ENCODE measurements at places on chromosomes 1 and 21. TPM values are rescaled to one million over a fixed set of nuclear protein-coding genes. Genes with fewer than 3 reads are reported as not detected.
A peak's percentile ranks its signal among the peaks of the same experiment; 100 is the strongest.

GRCh38 chr1:238710697-238711096 lies 675.7 kb upstream of the CHRM3 start:
- DNase-seq = peak; percentile 51

OVAAL gene
- total RNA-seq = 25.8 TPM

DNA sequence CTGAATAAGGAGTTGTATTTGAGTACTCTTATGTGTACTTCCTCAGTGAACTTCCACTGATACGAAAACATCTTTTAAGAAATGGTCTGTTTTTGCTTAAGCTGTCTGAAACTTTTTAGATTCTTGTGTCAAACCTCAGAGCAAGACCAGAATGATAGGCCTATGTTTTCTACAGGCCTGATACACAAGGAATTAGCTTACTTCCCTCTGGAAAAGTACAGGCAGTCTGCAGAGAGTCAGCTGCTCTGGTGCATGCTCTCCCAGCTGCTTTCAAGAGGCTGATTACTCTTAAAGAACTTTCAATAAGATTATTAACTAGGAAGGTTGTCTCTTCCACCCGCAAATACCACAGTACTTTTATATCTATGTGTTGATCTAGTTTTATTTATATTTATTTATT lies 9.5 kb downstream of the SNX27 start:
- peak; percentile 67 for DNase-seq

VASH2 gene
- total RNA-seq = 0.69 TPM

C4BPA gene
- not detected for total RNA-seq

DNA sequence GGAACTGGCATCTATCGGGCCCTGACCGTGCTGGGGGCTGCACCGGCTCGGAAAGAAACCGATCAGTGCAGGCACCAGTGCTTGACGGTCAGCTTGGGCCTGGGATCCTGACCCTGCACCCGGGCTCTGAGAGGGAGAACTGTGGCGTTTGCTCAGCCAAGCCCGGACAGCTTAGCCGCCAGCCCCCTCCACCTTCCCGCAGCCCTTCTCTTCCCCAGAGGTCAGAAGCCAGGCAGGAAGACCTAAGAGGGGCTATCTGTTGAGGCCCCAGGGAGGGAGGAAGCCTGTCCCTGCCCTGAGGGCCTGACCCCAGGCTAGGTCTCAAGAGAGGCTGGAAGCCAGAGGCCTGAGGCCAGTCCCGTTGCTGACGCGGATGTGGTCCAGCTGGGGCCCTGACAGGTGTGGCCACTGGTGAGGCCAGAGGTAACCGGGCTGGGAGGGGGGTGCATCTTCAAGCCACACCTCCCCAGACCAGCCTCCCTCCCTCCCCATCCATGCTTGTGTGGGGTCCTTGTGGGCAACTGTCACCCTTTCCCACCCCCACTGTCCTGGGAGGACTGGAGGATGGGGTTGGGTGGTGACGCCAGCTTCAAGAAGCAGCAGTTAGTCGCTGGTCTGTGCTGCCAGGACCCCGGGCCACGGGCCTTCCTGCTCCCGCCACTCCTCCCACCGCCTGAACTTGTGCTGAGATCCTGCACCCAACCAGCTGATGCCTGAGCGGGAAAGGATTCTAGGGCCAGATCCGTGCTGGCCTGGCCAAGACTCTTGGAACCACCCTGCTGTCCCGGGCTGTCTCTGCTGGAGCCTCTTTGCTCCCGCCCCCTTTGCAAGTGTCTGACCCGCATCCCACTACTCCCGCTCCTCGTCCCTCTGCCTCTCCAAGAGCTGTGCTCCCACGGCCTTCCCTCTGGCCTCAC lies 2.6 kb upstream of the DVL1 start:
- DNase-seq = no peak

DNA sequence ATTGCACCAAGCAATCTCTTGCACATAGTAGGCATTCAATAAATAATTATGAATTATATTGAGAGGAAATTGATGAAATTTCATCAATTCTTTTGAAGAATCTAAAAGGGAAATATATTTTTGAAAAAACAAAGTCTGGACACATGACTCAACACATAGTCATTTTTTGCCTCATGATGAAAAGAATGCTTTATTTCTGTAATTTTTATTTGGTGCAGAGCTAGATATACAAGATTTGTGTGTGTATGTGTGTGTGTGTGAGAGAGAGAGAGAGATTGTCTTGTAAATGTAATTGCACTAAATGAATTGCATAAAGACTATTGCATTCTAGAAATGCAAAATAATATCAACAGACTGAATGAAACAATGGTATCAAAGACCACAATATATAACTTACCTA lies 206.2 kb upstream of the C1orf87 start:
- no peak for DNase-seq

DNA sequence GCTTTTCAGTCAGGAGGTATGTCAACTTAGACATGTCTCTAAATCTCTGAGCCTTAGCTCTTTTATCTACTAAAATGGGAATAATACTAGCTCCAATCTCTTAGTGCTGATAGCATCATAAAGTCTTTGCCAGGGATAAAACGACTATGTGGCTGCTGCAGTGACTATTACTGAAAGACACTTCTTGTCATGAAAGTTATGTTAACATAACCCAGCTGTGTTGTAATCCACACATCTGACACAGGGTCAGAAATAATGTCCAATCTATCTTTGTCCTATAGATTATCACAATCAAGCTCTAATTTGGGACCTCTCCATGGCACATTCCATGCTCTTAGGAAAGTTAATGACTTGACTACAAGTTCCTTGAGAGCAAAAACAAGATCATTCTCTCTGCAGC lies 62.8 kb downstream of the JAK1 start:
- DNase-seq = no peak

NCAM2 gene
- total RNA-seq = 5.2 TPM

- DNase-seq = no peak
These were observed 45.4 kb downstream of the AGPAT3 start for GRCh38 chr21:43910460-43910859.

DNA sequence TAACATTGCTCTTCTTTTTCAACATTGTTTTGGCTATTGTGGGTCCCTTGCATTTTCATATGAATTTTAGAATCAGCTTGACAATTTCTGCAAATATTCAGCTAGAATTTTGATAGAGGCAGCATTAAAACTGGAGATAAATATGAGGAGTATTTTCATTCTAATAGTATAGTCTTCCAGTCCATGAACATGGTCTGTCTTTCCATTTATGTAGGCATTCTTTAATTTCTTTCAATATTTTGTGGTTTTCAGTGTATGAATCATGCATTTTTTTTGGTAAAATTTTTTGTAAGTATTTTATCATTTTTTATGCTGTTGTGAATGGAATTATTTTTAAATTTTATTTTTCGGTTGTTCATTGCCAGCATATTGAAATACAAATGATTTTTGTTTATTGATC lies 97.2 kb downstream of the DNAH14 start:
- no peak for DNase-seq

NOL9 gene
- 25.1 TPM for total RNA-seq

- no peak for DNase-seq
These were observed 789.3 kb downstream of the USP25 start for GRCh38 chr21:16519036-16519435.

GRCh38 chr1:184287001-184287400 lies 99.8 kb upstream of the C1orf21 start:
- DNase-seq = no peak

DNA sequence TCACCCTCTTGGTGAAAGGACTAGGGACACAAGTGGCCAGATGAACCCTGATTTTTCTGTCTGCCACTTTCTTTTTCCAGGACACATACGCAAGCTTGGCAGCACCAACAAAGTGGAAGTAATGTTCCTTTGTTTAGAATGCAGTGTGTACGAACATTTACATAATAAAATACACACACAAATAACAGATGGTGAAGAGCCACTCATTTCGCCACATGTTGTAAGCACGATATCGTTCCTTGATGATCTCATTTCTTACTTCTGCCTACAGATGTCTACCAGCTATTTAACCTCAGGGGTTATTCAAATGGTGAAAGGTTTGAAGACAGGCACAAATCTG lies 670.2 kb upstream of the CXADR start:
- no peak for DNase-seq

GRCh38 chr1:218991089-218991488 lies 182.6 kb upstream of the LYPLAL1 start:
- no peak for DNase-seq

DNA sequence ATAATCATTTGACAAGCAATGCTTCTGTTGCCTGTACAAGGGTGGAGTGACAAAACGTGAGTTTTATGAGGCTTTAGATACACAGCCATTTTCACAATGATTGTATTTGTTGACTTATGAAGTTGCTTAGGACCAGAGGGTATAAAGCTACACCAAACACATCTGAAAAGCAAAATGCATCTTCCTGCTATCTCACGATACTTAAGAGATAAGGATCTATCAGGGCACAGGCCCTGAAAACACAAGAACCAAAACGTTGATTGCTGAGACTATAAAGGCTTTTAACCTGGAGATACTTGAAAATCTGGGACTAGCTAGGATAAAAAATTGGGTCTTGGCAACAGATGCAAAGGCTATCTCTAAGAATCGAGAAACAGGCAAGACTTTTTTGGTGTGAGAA lies 115.7 kb downstream of the SLC5A9 start:
- no peak for DNase-seq

DNA sequence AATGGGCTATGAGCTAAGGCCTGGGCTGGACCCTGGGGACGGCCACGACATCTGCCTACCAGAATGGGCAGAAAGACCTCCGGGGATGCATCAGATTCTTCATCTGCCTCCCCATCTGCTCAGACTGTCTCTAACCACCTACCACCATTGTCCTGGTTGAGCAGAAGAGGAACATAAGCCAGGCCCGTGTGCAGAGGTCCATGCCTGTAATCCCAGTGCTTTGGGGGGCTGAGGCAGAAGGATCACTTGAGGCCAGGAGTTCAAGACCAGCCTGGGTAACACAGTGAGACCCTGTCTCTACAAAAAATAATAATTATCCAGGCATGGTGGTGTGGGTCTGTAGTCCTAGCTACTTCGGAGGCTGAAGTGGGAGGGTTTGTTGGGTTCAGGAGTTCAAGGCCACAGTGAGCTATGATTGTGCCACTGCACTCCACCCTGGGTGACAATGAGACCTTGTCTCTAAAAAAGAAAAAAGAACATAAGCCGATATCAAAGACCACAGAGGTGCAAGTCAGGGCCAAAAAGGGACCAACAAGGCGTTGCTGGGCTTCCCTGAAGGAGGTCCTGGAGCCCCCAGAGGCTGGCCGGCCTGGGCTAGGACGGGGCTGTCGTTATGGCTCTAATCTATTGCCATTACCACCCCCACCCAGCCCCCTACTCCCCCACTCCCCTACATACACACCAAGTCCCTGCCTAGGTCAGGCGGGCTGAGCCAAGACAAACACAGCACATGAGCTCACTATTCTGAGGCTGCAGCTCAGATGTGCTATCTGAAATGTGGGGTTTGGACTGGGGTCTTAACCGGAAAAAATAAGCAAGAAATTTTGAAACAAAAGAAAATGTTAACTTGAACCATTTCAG lies 239.2 kb upstream of the RAB4A start:
- DNase-seq = no peak

MPL gene
- total RNA-seq = not detected

GRCh38 chr1:95005584-95005983 lies 67.2 kb downstream of the ALG14 start:
- no peak for DNase-seq

DNA sequence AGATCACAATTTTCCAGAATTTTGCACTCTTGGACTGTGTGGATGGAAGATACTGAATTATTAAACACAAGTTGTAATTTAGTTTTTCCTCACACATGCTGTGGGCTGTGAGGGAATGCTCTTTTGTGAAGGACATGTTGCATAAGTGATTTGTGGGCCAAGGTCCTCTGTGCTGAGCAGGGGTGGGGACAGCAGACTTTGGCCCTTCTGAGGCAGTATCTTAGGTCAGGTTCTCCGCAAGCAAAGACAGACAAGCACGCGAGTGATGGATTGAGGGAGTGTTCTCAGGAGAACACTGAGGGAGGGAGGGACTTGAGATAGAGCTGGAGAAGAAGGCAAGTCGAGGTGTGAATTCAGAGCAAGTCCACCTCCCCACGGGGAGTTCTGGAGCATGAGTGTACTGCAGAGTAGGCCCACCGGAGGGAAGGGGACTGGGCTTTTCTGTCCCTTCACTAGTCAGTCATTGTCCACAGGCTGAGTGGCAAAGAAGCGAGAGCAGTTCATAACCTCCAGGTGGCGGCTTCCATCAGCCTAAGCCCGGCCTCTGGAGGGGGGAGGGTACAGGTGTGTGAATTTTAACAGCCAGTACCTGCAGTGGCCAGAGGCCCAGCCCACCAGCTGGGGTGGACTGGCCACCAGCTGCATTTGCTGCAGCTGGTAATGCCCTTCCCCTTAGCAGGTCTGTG lies 19.1 kb upstream of the CD101 start:
- no peak for DNase-seq

UBE2U gene
- not detected for total RNA-seq

DNA sequence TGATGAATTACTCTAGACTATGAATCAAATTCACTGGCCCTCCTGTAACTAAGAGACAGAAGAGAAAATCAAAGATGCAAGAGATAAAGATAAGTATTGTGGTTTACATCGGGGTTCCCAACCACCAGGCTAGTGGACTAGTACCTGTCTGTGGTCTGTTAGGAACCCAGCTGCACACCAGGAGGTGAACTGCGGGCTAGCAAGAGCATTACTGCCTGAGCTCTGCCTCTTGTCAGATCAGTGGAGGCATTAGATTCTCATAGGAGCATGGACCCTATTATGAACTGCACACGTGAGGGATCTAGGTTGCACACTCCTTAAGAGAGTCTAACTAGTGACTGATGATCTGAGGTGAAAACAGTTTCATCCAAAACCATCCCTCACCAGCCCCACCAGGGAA lies 58.9 kb upstream of the DUSP10 start:
- DNase-seq = no peak

GRCh38 chr21:15204140-15204969 lies 139.6 kb upstream of the NRIP1 start:
- DNase-seq = no peak

CHIA gene
- not detected for total RNA-seq

DNA sequence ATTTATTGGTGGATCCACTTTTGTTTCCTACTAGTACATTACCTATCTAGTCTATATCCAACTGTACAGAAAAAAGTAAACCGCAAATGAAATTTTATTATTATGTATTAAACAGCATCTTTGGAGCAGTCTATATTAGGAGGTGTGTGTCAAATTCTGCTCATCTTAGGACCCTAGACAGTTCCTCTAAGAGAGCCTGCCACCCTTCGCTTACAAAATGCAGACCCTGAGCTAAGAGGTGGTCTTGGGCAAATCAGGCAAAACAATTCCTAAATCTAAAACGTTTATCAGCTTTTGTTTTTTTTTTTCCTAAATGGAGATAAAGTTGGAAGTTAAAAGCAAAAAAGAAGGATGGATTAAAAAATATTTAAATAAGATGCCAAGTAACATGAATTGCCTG lies 85.3 kb downstream of the PBX1 start:
- no peak for DNase-seq

- DNase-seq = no peak
These were observed 31.8 kb upstream of the PEX10 start for GRCh38 chr1:2444138-2444591.

GRCh38 chr1:72936942-72937341 lies 654.6 kb upstream of the NEGR1 start:
- no peak for DNase-seq

EXO1 gene
- total RNA-seq = 38.6 TPM

- no peak for DNase-seq
These were observed 54.9 kb downstream of the KIAA1614 start for GRCh38 chr1:180967558-180967957.

- DNase-seq = no peak
These were observed 25.2 kb downstream of the CRNN start for GRCh38 chr1:152388889-152389288.

GRCh38 chr21:36845070-36845469 lies 121.4 kb downstream of the HLCS start:
- no peak for DNase-seq

GRCh38 chr1:51612447-51612961 lies 4.4 kb upstream of the OSBPL9 start:
- DNase-seq = no peak
